Cardiac atrium fibroblast (primary cell): ENCODE measurements at places on chromosomes 11 and 22. TPM values are rescaled to one million over a fixed set of nuclear protein-coding genes. Genes with fewer than 3 reads are reported as not detected.

Gene CRYBB2
- not detected in 2 replicates for total RNA-seq

Gene CHADL
- 0.16 and 0.18 TPM in 2 replicates for total RNA-seq

Gene YPEL4
- total RNA-seq: 0.16 TPM in 1 of 2 replicates, not detected in the other

Gene JAML
- total RNA-seq: not detected in 2 replicates

Gene SLC37A2
- 0.16 and 0.18 TPM in 2 replicates for total RNA-seq

Gene SHISAL1
- 6.9 and 7.5 TPM in 2 replicates for total RNA-seq
